CD4-positive, alpha-beta T cell treated with Interleukin-4 for 1 hour (primary cell): ENCODE measurements at places on chromosomes 11 and 22.

DNA sequence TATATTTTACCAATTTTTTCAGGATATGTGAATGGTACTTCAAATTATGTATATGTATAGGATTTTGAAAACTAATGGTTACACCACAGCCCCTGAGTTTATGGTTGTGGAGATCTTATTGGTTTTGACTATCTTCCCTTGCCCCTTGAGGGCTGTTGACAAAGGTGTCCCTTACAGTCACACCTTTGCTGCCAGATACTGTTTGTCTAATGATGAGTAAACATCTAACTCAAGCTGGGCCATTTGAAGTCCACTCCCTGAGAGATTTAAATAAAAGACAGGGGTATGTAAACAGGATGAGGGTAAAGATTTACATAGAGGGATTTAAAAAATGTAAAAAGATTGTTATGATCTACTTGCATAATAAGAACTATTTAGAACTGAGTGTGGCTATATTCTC, 38.9 kb upstream of the LUZP2 start:
- no peak for DNase-seq

DNA sequence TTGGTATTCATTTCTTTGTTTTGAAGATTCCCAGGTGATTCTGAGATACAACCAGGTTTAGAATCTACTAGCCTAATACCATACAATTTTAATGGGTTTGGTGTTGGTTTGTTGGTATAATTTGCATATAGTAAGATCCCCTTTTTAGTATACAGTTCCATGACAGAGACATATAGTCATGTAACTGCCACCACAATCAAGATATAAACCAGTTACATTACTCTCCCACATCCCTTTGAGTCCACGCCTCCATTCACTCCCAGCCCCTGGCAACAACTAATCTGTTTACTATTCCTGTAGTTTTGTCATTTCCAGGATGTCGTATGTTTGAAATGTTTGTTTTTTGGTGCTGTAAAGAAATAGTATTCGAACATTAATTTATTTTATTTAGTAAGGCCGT, 4.3 kb downstream of the ASRGL1 start:
- DNase-seq = no peak

DNA sequence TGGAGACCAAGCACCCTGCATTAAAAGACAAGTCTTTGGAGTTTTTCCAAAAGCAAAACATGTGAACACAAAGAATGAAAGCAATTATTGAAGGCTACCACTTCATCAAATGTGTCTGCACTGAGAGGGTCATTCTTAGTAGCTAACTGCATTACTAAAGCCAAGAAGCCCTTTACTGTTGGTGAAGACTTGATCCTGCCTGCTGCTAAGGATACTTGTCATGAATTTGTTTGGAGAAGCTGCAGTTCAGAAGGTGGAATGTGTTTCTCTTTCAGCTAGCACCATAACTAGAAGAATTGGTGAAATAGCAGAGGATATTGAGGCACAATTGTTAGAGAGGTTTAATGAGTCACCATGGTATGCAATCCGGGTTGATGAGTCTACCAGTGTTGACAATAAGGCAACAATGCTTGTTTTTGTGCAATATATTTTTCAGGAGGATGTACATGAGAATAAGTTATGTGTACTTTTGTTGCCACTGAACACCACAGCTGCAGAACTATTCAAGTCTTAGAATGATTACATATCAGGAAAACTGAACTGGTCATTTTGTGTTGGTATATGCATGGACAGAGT, 457.3 kb upstream of the ISX start:
- no peak for DNase-seq

- DNase-seq = no peak
Measured at GRCh38 chr11:75716659-75717058, 979 bp upstream of the MOGAT2 start.

- no peak for DNase-seq
Measured at GRCh38 chr11:65555693-65556231, 2.4 kb downstream of the LTBP3 start.

- no peak for DNase-seq
Measured at GRCh38 chr11:63763496-63764339, 4.9 kb downstream of the ZFTA start.

DNA sequence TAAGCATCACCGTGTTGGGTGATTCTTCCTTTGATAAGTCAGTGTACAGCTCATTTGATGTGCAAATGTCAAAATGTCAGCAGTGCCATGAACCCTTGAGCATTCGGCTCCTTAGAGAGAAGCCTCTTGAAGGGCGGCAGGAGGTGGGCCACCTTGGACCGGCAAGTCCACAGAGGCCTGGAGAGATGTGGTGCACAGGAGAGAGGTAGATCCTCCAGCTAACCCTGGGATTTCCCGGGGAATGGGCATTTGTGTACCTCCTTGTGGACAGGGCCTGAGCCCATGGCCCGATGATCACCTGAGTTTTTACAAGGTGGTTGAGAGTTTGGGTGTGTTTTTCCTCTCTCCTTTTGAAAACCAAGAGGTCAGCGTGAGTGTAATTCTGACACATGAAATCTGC, 133.2 kb upstream of the RCN1 start:
- no peak for DNase-seq

- peak; percentile 43 for DNase-seq
Measured at GRCh38 chr22:40345271-40345670, 1.0 kb upstream of the ADSL start.

DNA sequence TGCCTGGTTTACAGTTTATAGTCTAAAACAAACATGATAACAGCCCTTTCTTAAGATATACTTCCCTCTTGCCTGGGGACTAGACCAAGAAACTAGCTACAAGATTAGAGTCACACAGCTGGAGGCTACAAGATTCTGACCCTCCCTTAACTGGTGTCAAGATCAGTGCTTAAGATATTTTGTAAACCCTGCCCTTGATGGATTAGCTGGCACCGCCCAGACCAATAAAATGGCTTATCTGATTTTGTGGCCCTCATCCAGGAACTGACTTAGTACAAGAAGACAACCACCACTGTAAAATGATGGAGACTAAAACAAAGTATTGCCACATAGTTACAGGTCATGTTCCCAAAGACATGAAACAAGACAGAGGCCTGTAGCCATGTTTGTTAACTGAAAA, 53.4 kb downstream of the FAM181B start:
- no peak for DNase-seq

DNA sequence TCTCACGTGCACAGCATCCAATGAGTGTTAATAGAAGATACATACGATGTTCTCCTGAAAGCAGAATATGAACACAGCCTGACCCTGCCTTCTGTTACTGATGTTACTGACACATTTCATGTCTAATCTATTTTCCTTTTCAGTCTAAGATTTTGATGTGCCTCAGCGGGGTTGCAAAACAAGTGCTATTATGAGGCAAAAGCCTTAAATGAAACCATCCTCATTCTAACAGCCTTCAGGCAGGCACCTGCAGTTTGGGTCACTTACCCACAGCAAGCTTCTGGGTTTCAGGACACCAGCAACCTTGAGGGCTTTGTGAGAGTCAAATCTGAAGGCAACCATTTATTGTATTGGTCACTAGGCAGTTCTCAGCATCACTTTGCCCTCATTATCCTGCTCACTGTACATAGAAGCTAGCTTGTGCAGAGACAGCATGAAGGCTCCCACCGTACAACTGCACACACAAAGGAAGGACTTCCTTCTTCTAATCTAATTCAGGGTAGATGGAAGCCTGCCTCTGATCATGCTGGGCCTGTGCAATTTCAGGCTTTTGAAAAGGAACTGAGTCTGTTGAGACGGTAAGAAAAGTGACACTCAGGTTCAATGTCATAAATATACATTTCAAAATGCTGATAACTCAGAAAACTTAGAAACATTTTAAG, 183.2 kb upstream of the PITPNB start:
- no peak for DNase-seq

DNA sequence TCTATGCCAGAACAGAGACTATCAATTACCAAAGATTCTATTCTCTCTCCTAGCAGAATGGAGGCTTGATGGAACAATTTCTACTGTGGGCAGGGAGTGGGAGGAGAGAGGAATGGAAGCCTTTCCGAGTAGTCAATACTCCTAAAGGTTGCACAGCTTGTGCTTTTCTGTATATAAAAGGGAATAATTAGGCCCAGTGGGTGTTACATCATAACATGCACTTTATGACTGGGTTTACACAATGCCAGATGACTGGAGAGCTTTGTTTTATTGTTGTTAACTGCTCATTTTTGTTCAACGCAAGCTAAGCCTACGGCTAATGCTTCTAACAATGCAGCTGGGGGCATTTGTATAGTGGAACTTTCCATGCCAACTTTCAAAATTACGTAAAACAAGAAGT, 2237.9 kb upstream of the RAG2 start:
- no peak for DNase-seq
